ENCODE measurements at places on chromosomes 12 and 14.

DNA sequence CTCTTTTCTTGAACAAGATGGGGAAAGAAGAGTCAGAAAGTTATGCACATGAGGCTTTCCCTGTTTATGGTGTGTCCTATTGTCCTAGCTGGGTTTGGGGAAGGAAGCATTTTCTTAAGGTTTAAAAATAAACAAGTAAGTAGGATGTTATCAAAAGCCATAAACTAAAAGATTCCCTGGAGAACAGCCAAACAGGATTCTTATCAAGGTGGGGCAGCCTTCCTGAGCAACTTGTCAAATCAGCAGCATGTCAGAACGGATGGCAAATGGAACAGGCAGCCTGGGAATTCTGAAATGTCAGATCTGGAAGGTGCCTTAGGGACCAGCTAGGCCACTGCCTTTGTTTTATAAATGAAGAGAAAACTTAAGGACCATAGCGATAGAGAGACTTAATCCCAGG lies 152.2 kb upstream of the RGS6 start:
- DNase-seq: no peak

DNA sequence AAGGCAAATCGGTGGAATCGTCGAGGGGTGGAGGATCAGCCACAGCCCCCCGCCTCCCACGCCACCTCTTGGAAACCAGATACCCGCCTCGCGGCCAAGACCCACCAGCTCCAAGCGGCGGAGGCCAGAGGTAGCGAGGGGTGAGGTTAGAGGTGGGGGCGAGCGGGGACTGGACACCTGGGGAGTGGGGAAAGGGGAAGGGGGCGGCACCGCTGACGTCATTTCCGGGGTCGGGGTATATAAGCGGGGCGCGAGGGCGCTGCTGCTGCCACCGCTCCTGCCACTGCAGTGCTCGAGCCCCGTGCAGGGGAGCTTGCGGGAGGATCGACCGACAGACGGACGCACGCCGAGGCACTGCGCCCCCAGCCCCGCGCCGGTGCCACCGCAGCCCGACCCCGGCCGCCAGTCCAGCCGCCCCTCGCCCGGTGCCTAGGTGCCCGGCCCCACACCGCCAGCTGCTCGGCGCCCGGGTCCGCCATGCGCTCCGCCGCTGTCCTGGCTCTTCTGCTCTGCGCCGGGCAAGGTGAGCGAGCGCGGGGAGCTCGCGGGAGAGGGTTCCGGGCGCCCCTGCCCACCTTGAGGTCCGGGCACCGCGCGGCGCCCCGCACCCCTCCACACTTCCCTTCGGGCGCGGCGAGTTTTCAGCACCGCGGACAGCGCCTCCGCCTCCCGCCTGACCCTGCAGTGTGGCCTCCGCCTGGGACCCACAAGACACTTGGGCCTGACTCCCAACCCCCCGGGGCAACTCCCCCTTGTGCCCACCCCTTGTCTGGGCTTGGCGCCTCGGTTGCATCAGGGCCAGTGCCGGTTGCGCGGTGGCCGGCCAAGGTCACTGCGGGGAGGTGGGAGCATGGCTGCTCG lies at the start of gene CHGA:
Gene CHGA (plus strand): TSS at position 268 of the 861 bp plus-strand sequence. CDS start 210 bp downstream, at position 478.
- DNase-seq: peak; percentile 20

DNA sequence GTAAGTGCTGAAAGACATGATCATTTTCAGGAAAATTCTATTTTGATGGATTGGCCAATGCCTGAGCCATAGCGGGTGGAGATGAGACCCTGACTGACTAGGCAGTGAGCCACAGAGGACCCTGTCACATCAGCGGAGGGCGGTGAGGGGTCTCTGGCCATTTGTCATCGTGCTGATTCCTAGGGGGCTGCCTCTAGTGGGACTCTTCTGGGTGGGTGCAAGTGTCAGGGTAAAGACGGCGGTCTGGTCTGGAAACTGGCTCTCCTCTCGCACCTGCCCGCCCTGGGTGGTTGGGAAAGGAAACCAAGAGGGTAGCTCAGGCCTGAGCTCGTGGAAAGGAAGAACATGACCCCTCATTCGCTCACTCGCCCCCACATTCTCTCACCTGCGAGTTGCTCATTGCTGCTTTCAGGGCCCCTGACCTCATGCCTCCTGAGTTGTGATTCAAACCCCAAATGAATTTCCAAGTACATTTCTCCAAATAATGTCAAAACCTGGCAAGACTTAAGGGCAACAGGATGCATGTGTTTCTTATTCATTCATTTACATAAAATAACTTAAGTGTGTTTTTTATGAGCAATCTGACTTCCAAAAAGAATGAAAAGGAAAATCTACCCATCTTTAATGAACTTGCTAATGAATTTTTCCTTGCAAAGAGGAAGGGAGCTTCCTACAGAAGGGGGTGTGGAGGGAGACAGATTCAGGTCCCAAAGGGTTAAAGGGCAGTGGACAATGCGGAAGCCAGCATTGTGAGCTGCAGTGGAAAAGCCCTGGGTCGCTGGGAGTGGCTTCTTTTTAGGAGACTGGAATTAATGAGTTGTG lies 12.8 kb downstream of the MEG3 start:
- DNase-seq: no peak

DNA sequence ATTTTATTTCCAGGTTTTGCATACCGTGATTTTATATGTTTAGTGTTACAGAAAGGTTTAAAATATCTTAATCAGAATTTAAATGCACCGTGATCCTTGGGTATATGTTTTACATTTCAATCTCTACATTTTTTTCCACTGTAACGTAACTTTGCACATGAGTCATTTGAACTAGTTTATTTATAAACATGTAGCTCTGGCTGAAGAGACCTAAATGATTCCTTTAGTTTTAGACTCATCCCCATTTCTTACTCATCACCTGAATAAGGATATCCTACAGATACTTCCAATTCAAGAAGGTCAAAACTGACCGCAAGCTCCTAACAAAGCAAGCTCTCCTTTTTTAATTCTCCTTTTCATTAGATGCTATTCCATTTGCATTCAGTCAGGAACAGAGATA lies 42.7 kb upstream of the SLC6A15 start:
- DNase-seq: no peak

- DNase-seq: no peak
Observed at GRCh38 chr12:99444859-99445316, 202.7 kb upstream of the GARIN6 start.

- no peak for DNase-seq
Observed at GRCh38 chr14:97524589-97525319, 727.6 kb downstream of the VRK1 start.

DNA sequence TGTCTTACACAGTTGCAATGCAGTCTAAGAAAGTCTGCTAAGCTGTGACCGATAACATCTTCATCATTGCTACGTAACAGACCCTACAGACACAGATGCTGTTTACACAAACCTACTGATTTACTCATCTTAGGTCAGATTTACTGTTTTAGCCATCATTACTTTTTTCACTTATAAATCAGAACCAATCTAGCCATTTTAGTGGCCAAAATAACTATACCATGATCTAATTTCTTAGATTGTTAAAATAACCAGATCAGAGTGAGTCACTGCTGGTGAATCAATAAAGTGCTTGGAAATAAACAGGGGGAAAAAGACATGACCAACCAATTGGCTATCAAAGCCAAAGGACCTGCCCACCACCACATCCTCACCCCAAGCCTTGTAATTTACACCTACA lies 57.0 kb upstream of the FOXN3 start:
- DNase-seq: no peak

DNA sequence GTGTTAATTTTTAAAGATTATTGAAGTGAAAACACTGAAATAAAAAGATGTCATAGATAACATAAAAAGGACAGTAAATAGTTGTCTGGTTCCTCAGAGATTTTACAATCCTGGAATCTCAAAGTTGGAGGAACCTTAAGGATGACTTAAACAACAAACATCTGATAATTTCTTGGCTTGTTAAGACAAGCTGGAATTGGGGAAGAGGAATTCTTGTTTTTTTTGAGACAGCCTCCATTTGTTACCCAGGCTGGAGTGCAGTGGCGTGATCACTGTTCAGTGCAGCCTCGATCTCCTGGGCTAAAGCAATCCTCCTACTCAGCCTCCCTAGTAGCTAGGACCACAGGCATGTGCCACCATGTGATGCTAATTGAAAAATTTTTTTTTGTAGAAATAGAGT lies 2.3 kb downstream of the ZNF410 start:
- DNase-seq: no peak

DNA sequence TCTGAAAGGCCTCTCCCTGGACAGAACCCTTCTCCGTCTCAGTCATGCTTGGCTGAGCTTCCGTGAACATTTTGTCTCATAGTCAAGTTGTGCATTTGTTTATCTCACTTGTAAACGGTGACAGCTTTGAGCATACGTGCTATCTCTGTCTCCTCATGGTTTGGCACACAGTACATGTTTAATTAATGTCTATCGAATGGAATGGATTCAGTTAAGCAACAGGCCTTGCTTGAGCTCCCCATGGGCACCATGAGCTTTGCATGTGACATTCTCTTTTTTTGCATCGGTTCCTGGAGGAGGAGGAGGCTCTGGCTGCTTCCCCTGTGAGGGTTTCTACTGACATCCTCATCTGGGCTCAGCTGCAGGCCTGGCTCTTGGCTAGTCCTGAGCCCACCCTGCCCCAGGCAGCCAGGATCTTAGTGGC lies 80.0 kb downstream of the PRIMA1 start:
- no peak for DNase-seq

DNA sequence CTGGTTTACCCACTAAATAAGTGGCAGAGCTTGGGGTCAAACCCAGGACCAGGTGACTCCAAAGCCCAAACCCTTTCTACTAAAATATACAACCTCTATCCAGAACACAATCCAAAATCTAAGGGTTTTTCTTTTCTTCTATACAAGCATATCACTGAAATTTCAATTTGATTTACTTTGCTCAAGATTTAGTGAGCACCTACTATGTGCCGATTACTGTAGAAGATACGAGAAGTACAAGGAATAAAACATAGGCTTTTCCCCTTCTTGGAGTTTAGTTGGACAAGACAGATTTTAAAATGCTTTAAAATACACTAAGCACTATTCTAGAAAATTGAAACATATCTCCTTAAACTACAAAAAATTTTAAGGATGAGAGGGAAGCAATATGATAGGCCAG lies 2.8 kb downstream of the L3HYPDH start:
- no peak for DNase-seq

- DNase-seq: no peak
Observed at GRCh38 chr12:26286186-26286585, 90.8 kb downstream of the SSPN start.

DNA sequence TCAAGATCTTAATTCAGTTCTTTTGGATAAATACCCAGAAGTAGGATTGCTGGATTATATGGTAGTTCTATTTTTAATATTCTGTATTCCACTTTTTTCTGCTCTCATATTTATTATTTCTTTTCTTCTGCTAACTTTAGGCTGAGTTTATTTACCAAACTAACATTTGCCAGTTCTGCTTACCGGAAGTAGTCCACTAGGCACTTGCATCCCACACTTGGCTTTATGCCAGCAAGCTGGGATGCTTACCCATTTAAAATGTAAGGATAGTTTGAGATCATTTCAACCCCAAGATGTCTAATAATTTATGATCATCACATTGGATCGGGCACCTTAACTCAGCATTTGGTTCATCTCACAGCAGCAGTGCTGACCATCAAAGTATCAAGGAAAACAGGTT lies 96.8 kb downstream of the PIK3C2G start:
- DNase-seq: no peak

All from activated CD4-positive, alpha-beta T cell treated with anti-CD3 and anti-CD28 coated beads for 4 hours (primary cell).